ENCODE measurements at places on chromosomes 1 and 21.

DNA sequence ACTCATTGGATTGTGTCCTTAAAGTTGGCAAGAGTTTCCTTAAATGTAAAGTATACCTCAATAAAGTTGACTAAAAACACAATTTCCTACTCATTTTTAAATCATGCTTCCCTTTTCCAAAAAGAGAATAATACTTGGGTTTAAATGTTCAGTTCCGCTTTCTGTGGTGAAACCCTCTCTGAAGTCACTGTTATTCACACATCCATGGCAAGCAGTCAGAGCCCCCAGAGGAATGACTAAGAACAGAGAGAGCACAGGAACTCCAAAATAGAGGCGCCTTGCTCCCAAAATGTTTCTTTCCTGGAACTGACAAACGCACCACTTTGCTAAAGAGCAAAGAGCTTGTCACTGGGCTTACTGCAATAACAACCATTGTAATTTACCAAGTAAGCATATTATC is 142.5 kb downstream of the TIAM1 start:
- no peak for DNase-seq

GRCh38 chr1:243827206-243827605 is 22.8 kb downstream of the AKT3 start:
- DNase-seq, result peak; percentile 15

DNA sequence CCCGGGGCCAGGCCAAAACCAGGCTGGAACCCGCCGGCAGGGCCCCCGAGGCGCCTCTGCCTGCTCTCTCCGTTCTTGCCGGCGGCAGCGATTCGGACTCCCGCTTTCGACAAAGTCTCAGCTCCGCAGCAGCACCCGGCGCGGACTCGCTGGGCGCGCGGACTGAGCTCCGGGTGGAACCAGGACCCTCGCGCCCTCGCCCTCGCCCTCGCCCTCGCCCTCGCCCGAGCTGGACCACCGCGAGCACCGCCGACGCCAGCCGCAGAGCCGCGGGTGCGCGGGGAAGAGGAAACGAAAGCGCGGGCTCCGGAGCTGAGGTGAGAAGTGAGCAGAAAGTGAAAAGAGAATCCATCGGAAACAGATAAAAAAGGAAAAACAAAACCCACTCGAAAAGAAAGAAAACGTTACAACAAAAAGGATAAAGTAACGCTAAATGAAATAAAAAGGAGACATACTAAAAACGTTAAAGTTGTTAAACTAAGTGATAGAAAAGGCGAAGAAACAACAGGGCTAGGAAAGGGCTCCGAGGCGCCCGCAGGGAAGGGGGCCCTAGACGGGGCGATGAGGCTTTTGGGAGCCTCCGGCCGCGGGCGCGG is 64.9 kb downstream of the MEF2D start:
- no peak for DNase-seq

DNA sequence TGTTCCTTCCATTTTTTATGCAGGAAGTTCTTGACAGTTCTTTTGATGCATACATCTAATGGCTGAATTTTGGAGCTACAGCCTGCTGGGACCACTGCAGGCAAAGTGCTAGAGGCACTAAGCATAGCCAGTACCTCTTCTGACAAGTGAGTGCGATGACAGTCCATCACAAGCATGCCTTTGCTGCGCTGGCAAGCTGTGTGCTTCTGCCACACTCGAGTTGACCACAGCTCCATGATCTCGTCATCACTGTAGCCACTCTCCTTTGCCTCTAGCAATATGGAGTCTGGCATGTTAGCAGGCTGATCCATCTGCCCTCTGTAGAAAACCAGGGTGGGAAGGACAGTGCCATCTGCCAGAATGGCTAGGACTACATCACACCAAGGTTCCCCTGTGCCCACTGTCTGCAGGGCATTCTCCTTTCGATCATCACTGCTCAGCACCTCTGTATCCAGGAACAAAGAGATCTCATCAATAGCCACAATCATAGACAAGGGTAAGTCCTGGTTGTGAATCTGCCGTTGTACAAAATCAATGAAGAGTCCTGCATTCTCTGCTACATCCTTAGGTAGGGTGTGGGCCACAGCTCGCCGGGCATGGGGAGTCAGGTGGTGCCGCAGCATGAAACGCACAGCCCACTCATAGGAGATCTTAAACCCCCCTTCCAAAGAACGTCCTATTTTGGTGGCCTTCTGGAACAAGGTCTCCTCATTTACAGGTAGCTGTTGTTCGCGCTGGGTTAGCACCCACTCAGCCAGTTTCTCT is 6.0 kb downstream of the PSMB4 start:
- DNase-seq, result no peak

GRCh38 chr1:211536606-211537005 is 42.4 kb downstream of the SLC30A1 start:
- no peak for DNase-seq

DNA sequence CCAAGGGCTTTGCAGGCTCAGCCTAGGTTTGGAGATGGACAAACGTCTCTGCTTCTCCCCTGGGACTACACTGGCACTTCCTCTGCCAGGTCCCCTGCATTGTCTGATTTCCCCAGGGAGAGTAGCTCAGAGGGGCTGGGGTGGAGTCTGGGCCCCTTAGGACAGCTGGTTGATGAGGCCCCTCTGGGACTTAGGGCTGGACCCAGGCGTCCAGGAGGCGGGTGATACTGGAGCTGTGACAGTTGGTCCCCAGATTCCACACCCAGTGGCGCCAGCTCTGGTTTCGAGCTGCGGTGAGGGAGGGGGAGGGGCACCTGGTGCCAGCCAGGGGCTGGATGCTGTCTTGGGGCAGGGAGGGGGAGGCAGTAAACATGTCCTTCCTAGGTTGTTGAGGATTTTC is 7.4 kb upstream of the MEX3A start:
- no peak for DNase-seq

DNA sequence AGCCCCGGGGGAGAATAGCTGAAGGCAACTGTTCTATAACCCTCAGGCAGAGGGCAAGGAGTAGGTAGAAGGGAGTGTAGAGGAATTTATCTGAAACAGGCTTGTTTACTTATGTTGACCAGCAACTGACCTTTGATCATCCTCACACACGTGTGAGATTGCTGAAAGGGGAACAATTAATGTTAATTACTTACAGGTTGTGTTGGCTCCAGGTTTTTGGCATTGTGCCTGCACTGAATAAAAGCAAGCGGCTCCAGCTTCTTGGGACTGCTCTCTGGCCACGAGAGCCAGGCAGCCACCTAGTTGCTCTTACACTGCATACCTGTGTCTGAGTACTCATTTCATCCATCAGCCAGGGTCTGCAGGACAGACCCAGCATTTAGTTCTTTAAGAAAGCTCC is 41.3 kb upstream of the ARHGEF10L start:
- DNase-seq, result no peak

DNA sequence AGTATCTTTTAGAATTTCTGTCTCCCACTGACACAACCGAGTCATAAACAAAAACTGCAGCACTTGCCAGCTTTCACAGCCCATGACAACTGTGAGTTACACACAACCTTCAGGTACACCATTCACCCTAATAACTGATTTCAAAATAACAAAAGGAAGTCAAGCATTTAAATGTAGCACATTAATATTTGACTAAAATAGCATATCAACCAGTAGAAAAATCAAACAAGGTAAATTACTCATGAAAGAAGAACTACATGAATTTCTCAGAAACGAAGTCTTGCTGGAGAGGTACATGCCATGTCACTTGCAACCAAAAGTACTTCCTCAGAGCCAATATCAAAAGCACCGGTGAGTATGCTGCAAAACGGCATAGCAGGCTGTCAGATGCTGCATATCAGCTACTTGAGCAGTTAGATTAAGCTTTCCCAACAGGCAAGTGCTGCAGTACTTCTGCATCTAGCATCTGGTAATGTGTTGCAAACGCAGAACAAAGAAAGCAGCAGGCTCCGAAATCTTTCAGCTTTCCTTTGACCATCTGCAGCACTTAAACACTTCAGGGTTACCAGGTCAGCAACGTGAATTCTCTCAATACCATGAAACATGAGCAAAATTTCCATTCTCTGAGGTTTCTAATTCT is 223.2 kb downstream of the SMYD3 start:
- no peak for DNase-seq

- peak; percentile 12 for DNase-seq
Measured at GRCh38 chr1:226643177-226643576, 94.6 kb downstream of the STUM start.

GRCh38 chr1:150955280-150955679 is 19.4 kb downstream of the CERS2 start:
- DNase-seq, result no peak

- DNase-seq, result no peak
Measured at GRCh38 chr1:3759796-3760195, 7.5 kb downstream of the CCDC27 start.

GRCh38 chr1:93729906-93730305 is 48.3 kb upstream of the BCAR3 start:
- DNase-seq, result no peak

- DNase-seq, result no peak
Measured at GRCh38 chr1:20248971-20249612, 41.6 kb upstream of the VWA5B1 start.

GRCh38 chr1:71053146-71053545 is 5.5 kb upstream of the PTGER3 start:
- DNase-seq, result no peak

DNA sequence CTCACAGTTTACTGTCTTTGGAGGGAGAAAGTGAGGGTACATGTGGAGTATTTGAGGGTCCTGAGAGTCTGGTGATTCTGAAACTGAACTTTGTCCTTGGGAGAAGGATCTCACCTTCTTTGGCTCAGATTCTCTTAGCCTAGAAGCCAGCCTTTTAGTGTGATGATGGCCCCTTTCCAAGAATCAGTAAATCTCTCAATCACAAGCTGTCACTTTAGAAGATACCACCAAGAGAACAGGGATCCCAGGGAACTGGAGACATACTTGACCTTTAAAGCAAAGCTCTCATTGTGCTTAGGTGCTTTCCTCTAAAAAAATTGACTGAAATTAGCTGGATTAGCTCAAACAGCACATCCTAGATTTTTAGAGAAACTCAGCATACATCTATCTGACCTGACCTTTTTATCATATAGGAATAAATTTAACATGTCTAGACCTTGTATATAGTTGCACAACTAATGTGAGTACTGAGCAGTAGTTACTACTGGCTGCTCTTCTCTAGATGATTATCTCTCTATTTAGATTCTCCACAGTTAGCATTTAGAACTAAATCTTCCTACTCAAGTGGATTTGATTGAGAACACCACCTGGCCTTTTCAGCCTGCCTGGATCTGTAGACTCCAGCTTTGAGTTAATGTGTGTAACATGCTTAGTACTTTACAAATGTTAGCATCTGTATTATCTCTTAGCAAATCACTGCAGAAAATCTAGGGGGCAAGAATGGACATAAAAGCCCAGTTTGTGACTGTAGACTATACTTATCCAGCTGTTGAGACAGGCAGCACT is 157.7 kb downstream of the MAST2 start:
- no peak for DNase-seq

DNA sequence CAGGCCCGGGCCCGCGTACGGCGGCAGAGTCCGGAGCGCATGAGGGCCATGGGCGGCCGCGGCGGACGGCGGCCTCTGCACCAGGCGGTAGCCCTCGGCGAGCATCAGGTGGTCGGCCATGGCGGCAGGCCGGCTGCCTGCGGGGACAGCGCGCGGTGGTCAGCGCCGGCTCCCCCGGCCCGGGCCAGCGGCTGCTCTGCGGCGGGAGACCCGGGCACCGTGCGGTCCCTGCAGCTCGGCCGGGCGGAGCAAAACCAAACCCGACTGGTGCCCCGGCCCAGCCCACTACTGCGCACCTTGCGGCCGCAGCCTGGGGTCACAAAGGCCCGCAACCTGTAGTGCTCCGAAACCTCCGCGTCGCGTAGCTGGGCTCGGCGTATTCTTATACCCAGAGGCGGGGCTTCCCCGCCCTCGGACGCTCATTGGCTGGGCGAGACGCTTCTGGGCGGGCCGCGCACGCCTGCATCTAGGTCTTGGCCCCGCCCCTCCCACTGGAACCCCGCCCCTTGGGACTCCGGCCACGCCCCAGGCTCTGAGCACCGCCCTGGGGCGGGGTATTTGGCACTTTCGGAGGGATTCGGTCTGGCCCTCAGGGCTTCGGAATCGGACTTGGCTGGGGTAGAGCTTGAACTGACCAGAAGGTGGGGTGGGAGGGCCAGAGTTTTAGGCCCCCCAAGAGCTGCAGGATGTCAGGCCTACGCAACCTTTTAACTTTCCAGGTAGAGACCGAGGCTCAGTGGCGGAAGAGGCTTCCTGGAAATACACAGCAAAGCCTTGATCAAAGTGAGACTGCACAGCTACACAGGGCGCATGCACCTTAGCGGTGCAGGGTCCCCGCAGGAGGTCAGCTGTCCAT is at the start of gene CITED4:
CITED4 (minus strand) TSS at position 356 of the 856 bp plus-strand sequence; CDS start at position 120, 236 bp downstream.
- DNase-seq, result peak; percentile 77

DNA sequence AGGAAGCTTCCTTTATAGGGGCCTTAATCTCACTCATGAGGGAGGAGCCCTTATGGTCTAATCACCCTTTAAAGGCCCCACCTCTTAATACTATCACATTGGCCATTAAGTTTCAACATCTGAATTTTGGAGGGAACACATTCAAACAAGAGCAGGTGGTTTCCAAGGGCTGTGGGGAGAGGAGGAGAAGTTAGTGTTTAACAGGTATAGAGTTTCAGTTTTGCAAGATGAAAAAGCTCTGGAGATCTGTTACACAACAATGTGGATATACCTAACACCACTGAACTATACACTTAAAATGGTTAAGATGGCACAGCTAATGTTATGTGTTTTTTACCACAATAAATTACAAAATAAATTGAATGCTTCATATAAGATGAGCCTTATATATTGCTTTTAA is 113.4 kb upstream of the DNAH14 start:
- DNase-seq, result no peak

DNA sequence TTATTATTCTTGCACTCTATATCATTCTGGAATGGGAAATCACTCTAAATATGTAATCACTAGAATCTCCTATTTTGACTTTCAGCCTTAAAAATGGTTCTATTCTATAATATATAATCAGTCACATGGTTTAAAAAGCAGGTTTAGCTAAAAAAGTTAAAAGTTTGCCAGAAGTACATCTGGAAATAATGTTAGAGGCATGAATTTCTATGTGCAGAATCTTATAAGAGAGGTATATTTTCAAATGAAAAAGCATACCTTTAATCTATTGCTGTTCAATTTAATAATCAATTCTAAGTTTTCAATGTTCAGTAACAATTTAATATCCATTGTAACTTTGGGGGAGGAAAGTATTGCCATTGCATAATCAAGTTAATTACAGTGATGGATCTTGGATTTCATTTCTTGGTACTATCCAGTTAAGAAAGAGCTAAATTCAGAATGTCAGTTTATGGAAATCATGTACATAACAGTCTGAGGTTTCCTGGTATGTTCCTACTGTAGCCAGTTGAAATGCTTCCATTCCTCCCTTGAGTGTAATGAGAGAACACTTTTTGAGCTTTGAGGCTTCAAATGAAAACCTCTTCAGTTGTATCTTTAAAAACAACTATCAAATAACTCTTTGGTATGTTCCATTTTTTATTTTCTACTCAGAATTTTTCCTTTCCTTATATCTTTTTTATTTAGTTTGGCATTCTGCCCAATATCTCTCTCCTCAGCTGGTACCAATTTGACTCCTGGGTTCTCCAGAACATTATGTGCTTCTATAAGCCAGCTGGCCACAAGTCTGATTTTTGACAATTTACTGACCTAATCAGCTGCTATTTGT is 175.7 kb upstream of the COL11A1 start:
- no peak for DNase-seq

GRCh38 chr1:26558685-26559048 is 29.1 kb downstream of the RPS6KA1 start:
- DNase-seq, result no peak

- no peak for DNase-seq
Measured at GRCh38 chr21:28483301-28484035, 509.2 kb downstream of the LTN1 start.

GRCh38 chr1:175244206-175244605 is 51.6 kb upstream of the KIAA0040 start:
- DNase-seq, result no peak

GRCh38 chr1:3050603-3051002 is 18.4 kb upstream of the PRDM16 start:
- no peak for DNase-seq

- DNase-seq, result no peak
Measured at GRCh38 chr1:83619170-83619896, 379.6 kb downstream of the TTLL7 start.
